Activated CD4-positive, alpha-beta T cell treated with anti-CD3 and anti-CD28 coated beads for 36 hours (primary cell): ENCODE measurements at places on chromosomes 6 and 20. TPM values are rescaled to one million over a fixed set of nuclear protein-coding genes. Genes with fewer than 3 reads are reported as not detected.

DNA sequence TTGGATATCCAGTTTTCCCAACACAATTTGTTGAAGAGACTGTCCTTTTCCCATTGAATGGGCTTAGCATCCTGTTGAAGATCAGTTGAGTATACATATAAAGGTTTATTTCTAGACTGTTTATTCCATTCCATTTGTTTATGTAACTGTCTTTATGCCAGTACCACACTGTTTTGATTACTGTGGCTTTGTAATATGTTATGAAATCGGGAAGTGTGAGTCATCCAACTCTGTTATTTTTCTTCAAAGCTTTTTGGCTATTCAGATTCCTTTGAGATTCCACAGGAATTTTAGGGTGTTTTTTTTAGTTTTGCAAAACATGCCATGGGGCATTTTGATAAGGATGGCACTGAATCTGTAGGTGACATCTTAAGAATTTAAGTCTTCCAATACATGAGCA is 188.3 kb downstream of the BMP7 start:
- H3K36me3 ChIP-seq: no peaks in the 10 kb centered on the region
- peaks cover 9% of the 10 kb centered on the region for H3K27me3 ChIP-seq
- no peak overlapping the region for H3K27ac ChIP-seq

DNA sequence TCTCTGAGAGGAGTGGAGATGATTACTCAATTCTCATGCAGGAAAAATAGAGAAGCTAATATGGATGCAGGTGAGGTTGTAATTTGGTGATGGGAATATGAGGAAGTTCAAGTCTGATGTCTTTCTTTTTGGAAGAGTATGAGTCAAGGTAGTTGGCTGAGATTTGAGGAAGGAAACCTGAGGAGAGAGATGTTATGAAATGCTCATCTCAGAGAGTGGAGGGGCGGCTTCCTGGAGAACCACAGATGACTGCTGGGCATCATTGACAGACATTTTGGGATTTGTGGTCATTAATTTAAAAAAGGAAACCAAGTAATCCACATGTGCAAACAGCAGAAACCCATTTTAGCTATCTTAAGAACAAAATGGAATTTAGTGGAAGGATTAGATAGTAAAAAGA is 72.5 kb upstream of the UST start:
- H3K36me3 ChIP-seq: no peaks in the 10 kb centered on the region
- DNase-seq: no peak
- H3K4me1 ChIP-seq: no peaks in the 10 kb centered on the region
- no peak overlapping the region for H3K27ac ChIP-seq

MAFB gene
- total RNA-seq: not detected

DNA sequence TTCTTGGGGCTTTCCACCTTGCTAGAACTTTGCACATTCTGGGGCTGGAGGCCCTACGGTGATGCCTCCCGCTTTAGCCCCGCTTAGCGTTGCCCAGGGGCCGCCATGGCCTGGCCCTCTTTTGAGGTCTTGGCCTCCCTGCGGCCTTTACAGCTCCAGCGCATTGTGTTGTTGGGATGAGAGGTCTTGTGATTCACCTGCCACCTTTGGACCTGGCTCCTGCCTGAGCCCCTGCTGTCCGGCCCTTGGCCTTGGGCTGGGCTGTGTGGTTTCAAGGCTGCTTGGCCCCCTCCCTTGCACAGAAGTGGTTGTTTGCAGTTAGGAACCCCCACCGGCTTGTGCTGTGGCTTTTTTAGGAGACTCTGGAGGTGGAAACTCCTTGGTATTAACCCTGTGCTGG is 61.0 kb upstream of the CDH4 start:
- H3K4me3 ChIP-seq: no peak overlapping the region
- no peak for DNase-seq
- H3K4me1 ChIP-seq: no peaks in the 10 kb centered on the region
- peaks cover 11% of the 10 kb centered on the region for H3K27me3 ChIP-seq
- no peak overlapping the region for H3K27ac ChIP-seq

CDC5L gene
- 25.1 TPM for total RNA-seq

GRCh38 chr6:143135797-143136561 is 75.3 kb downstream of the AIG1 start:
- DNase-seq: no peak
- H3K36me3 ChIP-seq: peaks cover 46% of the 10 kb centered on the region
- no peak overlapping the region for H3K4me3 ChIP-seq
- peak overlapping the region; percentile 78 for H3K27ac ChIP-seq
- H3K27me3 ChIP-seq: no peaks in the 10 kb centered on the region
- peaks cover 52% of the 10 kb centered on the region for H3K4me1 ChIP-seq

DNA sequence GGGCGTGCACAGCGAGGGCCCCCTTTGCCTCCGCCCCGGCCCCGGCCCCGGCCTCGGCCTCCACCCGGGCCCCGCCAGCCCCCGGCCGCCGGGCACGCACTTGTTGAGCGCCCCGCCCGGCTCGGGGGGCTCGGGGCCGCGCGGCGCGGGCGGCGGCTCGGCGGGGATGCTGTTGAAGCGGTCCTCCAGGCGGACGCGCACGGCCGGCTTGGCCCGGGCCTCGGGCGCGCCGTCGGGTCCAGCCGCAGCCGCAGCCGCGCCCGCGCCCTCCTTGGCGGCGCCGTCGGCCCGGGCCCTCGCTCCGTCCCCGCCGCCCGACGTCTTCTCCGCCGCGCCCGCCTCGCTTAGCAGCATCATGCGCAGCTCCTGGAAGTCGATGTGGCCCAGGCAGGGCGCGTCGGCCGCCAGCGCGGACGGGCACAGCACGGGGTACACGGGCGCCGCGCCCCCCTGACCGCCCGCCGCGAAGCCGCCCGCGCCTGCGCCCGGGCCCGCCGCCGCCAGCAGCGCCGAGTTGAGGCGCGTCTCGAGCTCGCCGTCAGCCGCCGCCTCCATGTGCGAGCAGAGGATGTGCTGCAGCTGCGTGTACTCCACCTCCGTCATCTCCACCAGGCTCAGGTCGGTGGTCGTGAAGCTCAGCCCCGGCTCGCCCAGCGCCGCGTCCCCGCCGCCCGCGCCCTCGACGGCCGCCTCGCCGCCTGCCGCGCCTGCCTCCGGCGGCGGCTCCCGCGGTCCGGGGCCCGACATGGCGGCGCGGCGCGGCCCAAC is 514 bp downstream of the TCFL5 start:
- H3K4me3 ChIP-seq: peak overlapping the region; percentile 12
- H3K36me3 ChIP-seq: peaks cover 19% of the 10 kb centered on the region
- H3K27ac ChIP-seq: no peak overlapping the region
- peak; percentile 59 for DNase-seq
- peaks cover 28% of the 10 kb centered on the region for H3K4me1 ChIP-seq

DNA sequence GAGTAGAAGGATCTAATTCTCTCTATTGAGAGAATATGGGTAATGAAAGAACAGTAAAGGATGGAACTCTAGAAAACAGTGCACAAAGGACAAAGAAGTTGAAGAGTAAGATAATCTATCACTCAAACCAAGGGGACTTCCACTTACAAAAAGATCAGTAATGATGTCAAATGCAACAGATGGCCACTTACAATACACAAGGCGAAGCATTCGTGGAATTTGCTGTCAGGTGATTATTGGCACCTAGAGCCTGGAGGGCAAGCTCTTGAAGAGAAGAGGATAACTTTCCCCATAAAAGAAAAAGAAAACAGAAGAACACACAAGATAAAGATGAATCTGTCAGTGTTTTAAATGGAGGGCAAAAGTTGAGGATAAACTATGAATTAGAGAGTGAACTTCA is 256.0 kb upstream of the TCF21 start:
- DNase-seq: no peak
- H3K4me1 ChIP-seq: no peaks in the 10 kb centered on the region
- H3K27ac ChIP-seq: no peak overlapping the region
- H3K4me3 ChIP-seq: no peak overlapping the region
- H3K27me3 ChIP-seq: peaks cover 4% of the 10 kb centered on the region

DNA sequence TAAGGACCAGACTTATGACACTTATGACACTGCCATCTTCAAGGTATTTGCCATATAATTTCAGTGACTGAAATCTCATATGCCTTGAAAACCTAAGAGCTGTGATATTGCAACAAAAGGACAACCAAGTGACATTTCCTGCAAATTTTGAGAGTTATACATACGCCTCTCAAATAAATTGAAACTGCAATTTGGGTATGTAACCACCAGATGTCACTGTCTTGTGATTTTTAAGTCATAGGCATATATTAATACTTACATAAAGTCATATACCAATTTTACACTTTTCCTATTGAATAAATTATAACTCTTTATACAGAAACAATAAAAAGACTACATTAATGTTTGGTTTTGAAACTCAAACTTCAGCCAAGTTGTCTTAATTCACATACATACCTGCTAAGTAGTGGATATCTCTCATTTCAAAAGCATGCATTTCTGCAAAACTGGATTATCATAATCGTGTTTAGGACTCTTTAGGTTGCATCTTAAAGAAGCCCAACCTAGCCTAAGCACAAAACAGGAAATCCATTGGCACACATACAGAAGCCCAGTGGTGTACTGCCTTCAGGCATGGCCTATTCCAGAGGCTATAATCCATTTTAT is 180.2 kb downstream of the PACRG start:
- H3K4me1 ChIP-seq: no peaks in the 10 kb centered on the region
- no peak for DNase-seq
- no peak overlapping the region for H3K4me3 ChIP-seq
- no peaks in the 10 kb centered on the region for H3K36me3 ChIP-seq
- no peaks in the 10 kb centered on the region for H3K27me3 ChIP-seq
- H3K27ac ChIP-seq: no peak overlapping the region

DNA sequence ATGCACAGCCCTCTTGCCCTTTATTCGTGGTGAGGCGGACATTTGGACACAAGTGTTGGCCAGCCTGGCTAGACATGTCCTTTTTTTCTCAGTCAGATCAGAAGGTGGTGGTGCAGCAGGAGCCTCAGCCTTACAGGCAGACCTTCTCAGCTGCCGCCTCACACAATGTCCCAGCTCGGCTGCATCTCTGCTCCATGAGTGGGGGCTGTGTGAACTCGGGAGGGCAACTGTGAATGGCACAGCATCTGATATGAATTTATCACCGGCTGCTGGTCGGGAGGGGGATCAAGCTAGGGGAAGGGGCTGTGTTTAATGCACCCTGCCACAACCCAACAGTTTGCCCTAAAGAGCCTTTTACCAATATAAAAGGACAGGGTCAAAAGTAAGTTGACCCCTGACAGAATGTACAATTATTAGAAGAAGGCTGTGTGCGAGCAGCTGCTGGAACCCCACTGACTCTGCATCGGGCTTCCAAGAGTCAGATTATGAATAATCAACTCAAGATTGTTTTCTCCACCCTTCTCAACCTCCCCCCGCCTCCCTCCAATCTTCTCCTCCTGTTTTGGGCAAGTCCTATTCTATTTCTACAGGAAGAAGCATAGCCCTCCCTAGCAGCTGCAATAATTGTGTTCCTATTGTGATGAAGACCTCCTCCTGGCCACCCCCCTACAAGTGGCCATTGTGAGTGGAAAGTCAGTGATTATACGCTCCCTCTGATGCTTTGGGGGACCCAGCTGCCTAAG is 245.2 kb downstream of the PKHD1 start:
- no peak overlapping the region for H3K27ac ChIP-seq
- H3K4me3 ChIP-seq: no peak overlapping the region
- H3K4me1 ChIP-seq: no peaks in the 10 kb centered on the region
